ENCODE measurements at places on chromosomes 3 and 15.

DNA sequence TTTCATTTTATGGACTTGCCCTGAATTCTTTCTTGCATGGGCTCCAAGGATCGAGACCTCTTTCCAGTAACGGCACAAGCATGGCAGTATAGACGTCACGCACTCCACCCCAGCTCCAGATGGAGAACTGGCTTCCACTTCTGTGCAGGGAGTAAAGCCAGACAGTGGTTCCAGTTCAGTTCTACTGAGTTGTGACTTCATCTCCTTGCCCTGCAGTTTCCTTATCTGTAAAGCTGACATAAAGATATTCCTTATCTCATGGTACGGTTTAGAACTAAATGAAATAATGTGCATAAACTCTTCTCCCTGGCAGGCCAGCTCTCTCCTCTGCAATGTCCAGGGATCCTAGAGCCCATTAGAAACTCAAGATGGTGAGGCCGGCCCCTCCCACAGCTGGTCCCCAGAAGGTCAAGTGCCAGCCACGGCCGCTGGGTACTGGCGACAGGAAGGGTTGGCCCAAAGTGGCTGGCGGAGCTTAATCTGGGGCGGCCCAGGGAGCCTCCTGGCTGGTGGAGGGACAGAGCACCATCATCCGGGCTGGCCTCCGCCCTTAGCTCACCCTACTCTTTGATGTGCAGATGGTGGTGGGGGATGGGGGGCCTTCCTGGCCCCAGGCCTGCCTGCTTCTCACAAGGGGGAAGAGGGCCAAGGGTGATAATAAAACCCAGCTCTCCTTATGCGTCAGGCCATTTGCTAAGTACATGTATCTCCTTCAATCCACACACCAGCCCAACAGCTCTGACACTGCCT is 7.2 kb downstream of the MESP2 start:
- DNase-seq, result no peak

GRCh38 chr3:63523100-63523499 is 129.4 kb upstream of the SNTN start:
- DNase-seq, result no peak

DNA sequence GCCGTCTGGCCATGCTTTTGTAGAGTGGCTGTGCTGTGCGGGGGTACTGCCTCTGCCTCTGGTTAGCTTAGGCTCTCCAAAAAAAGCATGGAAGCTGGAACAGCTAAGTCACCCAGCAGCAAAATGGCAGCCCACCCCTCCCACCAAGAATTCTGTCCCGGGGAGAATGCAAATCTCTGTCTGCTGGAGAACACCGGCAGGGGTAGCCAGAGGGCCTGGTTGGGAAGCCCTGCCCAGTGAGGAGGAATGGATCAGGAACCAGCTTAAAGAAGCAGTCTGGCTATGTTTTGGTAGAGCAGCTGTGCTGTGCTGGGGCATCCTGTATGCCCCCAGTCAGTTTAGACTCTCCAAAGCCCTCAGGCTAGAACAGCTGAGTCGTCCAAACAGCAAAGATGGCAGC is 56.2 kb upstream of the PTPRG start:
- DNase-seq, result no peak

GRCh38 chr3:51384055-51384725 is 901 bp upstream of the MANF start:
- peak; percentile 27 for DNase-seq

DNA sequence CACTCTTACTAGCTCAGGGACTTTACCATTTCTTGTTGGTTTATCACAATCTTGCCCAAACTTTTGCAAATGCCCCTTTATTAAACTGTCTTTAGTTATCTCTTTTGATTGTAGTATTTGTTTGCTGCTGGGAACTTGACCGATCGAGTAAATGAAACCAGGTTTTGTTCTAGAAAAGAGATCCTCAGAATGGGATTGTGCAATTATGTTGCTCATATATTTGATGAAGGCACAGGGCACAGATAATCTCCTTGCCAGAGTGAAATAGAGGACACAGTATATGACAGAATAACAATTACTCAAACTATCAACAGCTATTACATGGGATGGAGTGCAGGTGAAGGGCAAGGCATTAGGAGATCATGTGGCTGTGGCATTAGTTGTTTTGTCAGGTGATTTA is 216.6 kb upstream of the RASGRP1 start:
- DNase-seq, result no peak

- no peak for DNase-seq
Observed at GRCh38 chr15:35126236-35126635, 41.1 kb upstream of the NANOGP8 start.

DNA sequence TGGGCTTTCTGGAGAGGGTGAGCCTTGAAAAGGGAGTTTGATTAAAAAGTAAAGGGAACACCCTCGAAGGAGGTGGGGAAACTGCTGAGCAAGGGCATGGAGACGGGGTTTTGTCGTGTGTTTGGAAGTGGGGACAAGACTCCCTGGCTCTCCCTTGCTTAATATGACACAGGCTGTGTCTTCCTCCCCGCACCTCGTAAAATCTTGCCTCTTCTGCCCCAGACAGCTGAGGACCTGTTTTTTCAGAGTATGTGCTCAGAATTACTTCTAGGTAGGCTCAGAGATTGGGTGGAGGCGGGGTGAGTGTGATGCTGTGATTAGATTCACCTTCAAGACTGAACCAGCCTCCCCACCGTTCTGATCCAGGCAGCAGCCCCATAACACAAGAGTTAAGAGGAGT is 244.4 kb upstream of the TLE3 start:
- no peak for DNase-seq

- no peak for DNase-seq
Observed at GRCh38 chr3:59839283-59839682, 789.5 kb upstream of the CFAP20DC start.

DNA sequence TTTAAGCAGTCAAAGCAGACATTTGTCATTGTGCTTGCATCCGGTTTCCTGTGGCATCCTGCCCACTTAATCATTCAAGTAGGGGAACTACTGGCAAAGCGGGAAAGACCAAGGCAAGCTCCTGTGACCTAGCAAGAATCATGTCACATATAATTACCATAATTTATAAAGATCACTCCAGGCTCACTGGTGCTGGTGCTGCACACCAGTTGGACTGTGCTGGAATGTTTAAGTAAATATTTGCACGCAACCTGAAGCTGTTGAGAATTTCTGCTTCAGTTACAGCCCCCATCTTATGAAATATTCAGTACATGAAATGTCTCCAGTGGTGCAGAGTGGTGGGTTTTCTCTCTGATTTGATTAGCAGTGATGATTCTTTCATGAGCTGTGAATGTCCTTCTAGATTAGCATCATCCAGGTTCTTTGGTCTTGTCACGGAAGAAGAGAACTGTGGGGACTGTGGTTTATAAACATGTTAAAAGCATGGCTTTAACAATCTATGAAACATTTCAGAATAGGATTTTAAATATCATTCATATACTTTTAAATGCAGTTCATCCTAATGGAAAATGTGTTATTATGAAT is 621.3 kb upstream of the EPHA6 start:
- no peak for DNase-seq

GRCh38 chr3:123818921-123819429 is 65.2 kb downstream of the MYLK start:
- no peak for DNase-seq

- no peak for DNase-seq
Observed at GRCh38 chr3:156899951-156900350, 73.8 kb downstream of the LEKR1 start.

DNA sequence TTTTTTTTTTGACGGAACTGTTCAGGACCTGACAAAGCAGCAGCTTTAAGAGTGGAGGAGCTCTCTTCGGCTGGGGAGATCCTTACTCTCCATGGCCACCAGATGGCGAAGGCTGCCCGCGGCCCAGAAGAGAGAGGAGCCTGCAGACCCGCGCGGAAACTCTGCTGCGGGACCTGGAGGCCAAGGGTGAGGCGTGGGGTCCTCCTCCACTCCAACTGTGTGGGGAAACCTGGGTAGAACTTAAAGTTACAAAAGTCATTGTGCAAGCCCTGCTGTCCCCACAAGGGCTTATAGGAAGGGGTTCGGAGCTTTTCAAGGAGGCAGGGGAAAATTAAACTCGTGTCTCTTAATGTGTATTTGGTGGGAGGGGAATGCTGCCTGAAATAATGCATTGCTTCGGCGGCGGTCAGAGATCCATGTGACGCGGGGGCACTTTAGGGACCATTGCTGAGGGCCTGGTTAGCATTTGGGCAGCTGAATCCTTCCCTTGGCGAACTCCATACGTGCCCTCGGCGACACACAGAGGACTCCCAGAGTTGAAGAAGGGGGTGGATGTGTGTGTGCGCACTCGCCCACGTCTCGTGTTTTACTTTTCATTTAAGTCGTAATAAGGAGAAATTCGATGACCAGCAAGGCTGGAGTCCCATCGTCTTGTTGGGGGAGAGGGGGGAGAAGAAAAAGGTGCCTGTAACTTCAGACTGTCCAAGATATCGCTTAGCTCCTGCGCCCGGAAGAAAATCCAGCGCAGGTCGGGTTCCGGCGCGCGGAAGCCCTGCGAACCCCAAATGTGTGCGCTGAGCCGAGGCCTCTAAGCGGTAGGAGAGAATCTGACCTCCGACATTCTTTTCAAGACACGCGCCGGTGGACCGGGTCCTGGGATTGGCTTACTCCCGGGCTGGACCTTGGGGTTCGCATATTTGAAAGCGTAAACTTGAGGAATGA is 9.7 kb downstream of the EOMES start:
- peak; percentile 86 for DNase-seq

DNA sequence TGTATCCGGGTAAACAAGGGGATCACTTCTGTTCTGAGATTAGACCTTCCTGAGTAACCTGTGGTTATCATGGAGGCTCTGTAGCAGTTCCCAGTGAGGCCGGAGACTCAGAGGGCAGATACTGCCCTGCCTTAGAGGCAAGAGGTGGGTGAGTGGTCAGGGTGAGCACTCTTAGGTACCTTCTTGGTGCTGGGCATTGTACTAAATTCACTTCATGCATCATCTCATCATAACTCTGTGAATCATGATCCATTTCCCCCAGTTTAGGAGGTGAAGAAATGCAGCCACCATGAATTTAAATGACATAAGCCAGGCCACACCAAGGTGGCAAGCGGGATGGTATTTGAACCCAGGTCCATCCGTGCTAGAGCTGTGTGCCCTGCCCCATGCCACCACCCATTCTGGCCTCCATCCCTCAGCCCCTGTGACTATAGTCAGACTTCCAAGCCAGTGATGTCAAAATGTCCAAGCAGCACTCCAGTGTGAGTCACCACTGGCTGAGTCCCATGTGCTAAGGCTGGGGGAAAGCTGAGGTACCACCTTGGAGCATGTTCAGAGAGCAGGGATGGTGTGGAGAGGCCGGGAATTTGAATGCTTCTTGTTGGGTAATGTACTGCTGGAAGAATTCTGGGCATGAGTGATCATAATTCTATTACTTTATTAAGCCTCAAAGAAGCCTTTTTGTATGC is 88.8 kb downstream of the EPHB1 start:
- DNase-seq, result no peak
